ENCODE measurements at places on chromosomes 3 and 15.

DNA sequence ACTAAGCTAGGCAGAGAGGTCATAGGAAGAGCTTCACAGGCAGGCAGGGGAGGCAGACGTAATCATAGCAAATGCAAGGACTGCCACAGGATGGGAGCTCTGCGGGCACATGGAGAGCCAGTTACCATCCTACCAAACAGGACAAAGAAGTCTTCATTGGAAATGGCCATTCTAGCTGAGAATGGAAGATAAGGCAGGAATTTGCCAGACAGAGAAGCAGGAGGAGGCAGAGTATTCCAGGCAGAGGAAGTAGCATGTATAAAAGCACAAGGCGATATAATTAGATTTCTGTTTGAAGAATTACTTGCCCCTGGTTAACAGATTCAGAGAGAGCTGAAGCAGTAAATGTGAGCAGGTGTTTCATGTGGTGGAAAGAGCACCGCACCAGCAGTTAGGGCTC lies 3.5 kb upstream of the SEMA5B start:
- no peak for DNase-seq

DNA sequence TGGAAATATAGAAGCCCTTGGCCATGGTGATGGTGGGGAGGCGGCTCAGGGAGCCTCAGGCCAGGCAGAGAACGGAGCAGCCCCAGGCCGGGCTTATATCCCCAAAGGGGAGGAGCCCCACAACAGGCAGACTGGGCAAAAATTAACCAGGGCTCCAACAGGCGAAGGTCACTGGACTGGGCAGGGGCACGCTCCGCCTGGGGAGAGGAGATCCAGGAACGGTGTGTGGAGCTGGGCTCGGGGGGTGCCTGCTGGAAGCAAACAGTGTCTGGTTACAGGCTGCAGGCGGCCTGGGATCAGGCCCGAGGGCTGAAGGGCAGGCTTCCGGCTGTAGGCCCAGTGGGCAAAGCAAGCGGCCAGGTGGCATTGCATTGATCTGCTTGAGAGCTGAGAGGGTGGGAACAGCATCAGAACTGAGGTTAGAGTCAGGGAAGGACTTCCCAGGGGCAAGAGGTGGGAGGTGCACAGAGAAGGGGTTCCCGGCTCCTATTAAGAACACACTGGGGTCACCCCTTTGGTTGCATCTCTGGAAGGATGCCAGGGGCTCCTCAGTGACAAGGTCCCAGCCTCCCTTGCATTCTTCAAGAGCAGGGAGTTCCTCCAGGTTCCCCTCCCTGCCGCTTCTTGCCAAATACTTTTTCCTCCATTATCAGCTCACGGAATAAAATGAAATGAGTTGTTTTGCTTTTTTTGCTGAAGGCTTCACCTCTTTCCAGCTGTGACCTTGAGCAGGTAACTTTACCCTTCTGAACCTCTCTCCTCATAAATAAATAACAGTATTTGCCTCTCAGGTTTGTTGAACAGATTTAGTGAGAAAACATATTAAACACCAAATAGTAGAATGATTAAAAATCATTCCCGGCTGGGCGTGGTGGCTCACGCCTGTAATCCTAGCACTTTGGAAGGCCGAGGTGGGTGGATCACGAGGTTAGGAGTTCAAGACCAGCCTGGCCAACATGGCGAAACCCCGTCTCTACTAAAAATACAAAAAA lies 7.8 kb downstream of the ANPEP start:
- DNase-seq, result no peak

- DNase-seq, result no peak
Observed at GRCh38 chr3:13539671-13540070, 9.3 kb upstream of the FBLN2 start.

- DNase-seq, result no peak
Observed at GRCh38 chr3:78706906-78707523, 1060.8 kb downstream of the ROBO1 start.

- no peak for DNase-seq
Observed at GRCh38 chr3:145776782-145777408, 384.1 kb downstream of the PLOD2 start.

- peak; percentile 62 for DNase-seq
Observed at GRCh38 chr3:38031022-38031994, 1.9 kb upstream of the PLCD1 start.

DNA sequence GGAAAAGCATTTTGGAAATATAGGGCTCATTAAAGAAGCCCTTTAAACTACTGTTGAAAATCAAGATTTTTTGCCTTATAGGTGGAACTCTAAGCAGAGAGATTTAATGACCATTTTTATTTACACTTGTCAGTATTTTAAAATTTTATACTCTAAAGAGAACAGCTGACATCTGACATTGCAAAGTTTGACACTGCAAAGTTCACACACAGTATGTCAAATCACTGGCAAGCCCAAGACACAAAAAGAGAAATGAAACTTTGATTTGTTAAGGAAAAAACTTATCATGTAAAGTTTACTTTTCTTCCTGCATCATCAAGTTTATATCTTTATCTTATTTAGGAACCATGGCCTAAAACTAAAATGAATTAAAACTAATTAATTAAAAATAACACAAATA lies 40.2 kb downstream of the DPH6 start:
- DNase-seq, result no peak
